Stimulated activated CD4-positive, alpha-beta T cell treated with anti-CD3 and anti-CD28 coated beads, Interleukin-12 subunit alpha, Interleukin-12 subunit beta, amount 100 ng/mL, for 4 hours (primary cell): ENCODE measurements at places on chromosomes 1 and 21.

- DNase-seq = no peak
Observed at GRCh38 chr1:201384406-201384782, 6.9 kb upstream of the TNNT2 start.

DNA sequence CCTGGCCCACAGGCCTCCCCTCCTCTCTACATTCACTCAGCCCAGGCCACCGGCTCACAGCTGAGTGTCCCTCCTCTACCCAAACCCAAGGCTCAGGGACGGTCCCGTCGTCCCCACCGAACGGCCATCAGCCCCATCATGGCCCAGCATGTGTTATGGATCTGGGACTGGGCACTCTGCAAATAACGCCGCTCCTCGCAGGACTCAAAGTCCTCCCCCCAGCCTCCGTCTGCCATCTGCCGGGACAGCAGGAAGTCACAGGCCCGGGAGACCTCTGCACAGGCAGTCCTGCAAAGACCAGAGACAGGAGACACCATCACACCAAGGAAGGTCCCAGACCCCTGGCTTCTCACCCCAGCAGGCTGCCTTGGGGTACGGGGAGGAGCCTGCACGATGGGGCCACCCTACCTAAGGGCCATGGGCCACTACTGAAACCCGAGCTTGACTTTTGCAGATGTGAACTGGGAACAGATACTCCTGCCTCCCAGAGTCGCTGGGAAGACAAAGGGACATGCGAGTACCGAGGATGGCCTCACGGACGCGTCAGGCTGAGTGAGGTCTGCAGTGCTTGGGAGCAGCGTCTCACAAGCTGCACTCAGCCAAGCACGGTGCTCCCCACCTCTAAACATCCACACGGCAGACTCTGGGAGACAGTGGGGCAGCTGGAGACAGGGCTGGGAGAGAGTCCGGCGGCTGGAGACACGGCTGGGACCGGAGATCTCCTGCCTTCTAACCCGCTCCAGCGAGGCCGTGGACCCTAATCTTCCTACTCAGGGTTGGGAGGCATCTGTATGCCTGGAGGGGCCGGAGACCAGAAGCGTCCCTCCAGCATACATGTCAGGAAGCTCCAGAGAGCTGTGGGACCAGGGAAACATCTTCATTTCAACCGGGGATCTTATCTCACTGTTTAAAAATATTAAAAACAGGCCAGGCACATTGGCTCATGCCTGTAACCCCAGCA is 10.4 kb upstream of the SPATC1L start:
- no peak for DNase-seq

DNA sequence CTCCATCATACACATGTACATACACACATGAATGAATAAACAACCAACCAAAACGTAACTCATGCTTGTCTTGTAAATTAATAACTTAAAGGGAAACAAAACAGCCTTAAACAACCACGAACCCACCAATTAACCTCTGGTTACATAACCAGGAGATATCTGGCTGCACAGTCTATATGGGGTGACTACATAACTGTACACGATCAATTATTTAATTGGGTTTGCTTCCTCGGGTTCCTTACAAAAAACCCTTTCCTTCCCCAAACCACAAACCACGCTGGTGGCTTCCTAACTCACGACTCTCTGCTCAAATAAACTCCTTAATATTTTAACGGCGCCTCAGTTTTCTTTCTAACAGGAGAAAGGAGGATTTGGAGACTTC is 744 bp downstream of the ZNF670 start:
- no peak for DNase-seq

DNA sequence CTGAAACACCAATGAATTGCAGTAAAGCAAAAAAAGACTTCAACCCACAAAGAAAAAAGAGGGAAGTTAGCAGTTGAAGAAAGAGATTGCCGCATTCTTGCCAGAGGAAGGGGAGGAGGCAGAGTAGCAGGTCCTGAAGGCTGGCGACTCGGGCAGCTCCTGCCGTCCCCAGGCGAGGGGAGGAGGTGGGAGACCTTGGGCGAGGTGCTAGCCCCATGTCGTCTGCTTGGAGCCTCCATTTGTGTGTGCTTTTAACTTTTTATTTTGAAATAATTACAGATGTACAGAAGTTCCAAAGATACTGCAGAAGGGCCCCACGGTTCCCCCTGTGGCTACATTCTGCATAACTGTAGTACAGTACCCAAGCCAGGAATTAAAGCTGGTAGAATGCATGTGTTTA is 6.7 kb downstream of the TRPM2 start:
- no peak for DNase-seq

- no peak for DNase-seq
Observed at GRCh38 chr1:117032681-117033539, 27.2 kb upstream of the TTF2 start.
